ENCODE measurements at places on chromosomes 1 and 21.
A peak's percentile ranks its signal among the peaks of the same experiment; 100 is the strongest.

DNA sequence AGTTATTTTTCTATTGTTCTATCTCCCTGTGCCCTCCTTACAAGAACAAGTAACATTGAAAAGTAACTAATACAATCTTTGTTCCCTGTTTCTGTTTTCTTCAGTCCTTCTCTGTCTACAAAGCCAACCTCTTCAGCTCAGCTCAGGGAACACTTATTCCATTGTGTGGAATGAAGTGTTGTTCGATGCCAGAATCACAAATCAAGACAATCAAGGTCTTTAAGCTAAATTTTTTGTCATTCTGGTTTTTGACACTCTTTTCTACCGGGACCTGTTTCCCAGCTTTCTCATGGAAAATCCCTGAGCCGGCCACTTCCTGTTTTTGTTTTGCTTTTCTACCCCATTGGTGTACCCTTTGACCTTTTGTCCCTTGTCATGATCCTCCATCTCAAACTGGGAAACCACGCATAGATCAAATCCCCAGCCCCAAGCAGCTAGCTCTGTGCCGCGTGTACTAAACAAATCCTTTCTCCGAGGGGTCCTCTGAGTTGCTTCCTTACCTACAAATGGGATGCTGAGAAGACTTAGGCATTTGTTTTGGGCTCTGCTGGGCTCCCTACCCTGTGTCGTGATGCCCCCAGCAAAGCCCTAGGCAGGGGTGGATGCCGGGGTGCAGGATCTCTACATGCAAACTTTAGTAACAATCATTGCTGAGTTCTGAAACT is 141.8 kb downstream of the TOMM20 start:
- DNase-seq, result no peak

DNA sequence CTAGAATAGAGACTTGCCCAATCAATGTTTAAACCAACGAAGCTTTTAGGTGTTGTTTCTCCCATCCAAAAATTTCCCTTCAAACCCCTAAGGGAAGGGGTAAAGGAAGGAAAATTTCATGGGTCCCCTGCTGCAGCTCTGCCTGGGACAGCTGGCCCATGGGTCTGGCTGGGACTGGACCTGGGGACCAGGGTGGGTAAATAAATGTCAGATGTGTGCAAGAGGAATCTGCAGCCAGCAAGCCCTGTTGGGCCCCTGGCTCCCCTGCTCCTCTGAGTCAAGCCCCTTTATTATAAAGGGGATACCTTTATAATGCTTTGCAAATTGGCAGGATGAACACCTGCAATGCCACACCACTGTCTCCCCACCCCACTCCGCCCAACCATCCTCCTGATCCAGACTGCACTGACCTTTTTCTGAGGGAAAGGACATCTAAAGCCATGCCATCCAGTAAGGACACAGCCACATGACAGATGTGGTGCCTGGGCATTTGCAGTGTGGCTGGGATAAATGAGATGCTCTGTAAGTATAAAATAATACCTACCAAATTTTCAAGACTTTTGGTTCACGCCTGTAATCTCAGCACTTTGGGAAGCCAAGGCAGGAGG is 1.9 kb upstream of the TMEM125 start:
- DNase-seq, result no peak

GRCh38 chr1:191615101-191615821 is 543.0 kb upstream of the RGS18 start:
- no peak for DNase-seq

GRCh38 chr1:204941421-204942338 is 71.0 kb downstream of the NFASC start:
- DNase-seq, result peak; percentile 59

- peak; percentile 82 for DNase-seq
Observed at GRCh38 chr1:225911191-225912130, 12.6 kb downstream of the PYCR2 start.

DNA sequence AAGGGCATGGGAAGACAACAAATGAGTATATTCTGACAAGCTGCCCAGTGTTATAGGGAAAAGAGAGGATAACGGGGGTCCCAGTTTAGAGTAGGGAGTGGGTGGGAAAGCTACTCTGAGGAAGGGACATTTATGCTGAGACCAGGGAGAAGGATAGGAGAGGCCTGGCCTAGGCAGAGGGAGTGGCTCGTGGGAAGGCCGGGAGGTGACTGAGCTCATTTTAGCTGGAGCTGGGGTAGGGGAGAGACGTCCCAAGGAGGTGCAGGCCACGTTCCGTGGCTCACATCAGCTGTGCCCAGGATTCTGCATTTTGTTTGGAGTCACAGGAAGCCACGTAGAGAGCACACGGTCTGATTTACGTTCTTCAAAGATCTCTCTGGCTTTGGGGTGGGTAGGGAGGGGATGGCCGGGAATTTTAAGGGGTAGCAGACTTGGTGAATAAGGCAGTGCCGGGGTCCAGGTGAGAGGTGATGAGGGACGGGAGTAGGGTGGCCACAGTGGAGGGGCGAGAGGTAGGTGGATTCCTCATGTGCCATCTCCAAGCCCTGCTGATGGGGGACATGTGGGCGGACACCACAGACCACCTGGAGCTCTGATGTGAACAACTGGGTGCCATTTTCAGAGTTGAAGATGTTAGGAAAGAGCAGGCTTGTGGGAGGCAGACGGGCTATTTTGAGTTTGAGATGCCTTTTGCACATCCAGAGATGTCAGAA is 4.7 kb downstream of the TINAGL1 start:
- DNase-seq, result no peak

DNA sequence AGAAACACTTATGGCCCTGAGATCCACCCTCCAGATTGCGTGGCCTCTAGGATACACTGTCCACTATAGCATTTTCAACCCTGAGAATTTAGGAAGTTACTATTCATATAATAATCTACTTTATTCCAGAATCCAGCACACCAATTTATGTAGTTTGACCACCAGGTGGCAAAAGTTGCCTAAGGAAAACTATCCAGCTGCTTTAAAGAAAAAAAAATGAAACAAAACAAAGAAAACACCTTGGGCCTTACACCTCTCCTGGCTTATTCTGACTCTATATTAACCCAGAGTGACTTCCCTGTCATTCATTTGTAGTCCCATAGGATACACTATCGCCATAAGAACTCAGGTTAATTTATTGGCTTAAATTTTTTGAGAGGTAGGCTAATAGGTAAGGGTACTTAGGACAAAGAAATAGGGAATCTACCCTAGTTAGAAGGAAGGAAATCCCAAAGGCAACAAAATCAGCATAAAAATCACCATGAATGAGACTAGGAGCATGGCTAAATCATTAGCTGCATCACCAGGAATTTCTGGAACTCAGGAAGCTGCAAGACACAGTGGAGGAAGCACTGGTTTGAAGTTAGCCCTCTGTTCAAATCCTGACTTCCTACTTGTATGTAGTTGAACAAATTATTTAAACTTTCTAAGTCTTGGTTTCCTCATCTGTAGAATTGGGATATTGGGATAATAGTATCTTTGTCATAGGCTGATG is 107.5 kb downstream of the SPAG17 start:
- no peak for DNase-seq

- no peak for DNase-seq
Observed at GRCh38 chr1:18886003-18886335, 16.4 kb downstream of the ALDH4A1 start.

- no peak for DNase-seq
Observed at GRCh38 chr1:31259746-31260145, 20.1 kb upstream of the NKAIN1 start.

DNA sequence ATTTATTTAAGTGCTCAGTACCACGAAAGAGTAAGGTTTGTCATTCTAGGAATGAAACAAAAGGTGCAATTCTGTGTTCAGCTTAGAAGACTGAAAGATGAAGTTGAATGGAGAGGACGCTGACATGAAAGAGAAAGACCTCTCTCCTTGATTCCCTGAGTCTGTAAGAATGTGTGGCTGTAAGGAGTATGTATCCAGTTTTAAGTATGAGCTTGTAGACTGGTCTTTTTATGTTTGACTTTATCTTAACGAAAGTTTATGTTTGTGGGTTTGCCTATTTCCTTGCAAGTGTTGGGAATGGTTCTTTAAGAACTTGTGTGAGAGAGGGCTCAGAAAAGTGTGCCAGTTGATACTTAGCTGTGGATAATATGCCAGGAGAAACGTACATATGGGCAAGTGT is 1.4 kb downstream of the CHD1L start:
- DNase-seq, result no peak

DNA sequence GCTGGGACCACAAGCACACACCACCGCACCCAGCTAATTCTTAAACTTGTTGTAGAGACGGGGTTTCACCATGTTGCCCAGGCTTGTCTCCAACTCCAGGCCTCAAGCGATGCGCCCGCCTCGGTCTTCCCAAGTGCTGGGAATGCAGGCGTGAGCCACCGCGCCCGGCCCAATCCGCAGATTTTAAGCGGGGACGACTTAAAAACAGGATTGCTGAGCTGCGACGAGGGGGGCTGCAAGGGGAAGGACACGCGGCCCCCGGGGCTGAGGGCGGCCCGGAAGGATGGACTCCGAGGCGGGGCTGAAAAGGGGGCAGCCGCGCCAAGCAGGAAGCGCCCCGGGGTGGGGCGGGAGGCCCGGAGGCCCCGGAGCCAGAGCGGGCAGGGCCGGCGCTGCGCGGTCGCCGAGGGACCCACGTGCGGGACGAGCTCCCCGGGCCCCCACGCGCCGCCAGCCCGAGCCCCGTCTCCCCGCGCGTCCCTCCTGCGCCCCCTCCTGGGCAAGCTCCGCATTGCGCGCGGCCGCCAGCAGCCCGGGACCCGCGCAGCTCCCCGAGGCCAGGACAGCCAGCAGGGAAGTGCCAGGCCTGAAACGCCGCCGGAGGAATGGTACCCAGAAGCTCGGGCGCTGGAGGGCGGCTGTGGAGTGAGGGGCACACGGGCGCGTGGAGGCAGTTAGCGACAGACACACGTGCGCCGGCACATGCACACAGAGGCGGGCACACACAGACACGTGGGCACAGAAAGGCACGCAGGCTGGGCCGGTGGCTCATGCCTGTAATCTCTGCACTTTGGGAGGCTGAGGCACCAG is 5.5 kb upstream of the PRKCZ start:
- DNase-seq, result peak; percentile 85

GRCh38 chr1:203129501-203130231 is 2.1 kb downstream of the ADORA1 start:
- no peak for DNase-seq

GRCh38 chr1:54791880-54792522 is 9.1 kb downstream of the TTC22 start:
- DNase-seq, result no peak

DNA sequence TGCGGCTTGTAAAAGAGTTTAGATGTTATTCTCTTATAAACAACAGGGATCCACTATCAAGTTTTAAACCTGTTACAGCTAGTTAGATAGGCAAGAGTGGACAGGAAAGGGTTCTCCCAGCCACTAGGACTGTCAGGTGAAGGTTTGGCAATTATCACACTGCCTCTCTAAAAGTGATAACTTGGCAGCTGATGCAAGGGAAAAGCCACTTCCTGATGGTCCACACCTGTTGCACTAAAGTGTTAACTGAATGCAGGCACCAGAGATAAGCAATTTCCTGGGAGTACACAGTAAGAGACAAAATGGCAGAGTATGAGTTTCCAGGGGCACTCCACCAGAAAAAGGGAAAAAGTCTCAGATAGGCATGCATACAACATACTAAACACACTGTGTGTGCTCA is 99.4 kb downstream of the VAV3 start:
- no peak for DNase-seq

Measured in GM10248 (cell line).